ENCODE measurements at places on chromosomes 13 and 19. TPM values are rescaled to one million over a fixed set of nuclear protein-coding genes. Genes with fewer than 3 reads are reported as not detected.
A peak's percentile ranks its signal among the peaks of the same experiment; 100 is the strongest.

- DNase-seq, result peak; percentile 68
Observed at GRCh38 chr19:4115050-4115817, 8.7 kb downstream of the MAP2K2 start.

- no peak for DNase-seq
Observed at GRCh38 chr13:85500696-85501256, 298.4 kb downstream of the SLITRK6 start.

DNA sequence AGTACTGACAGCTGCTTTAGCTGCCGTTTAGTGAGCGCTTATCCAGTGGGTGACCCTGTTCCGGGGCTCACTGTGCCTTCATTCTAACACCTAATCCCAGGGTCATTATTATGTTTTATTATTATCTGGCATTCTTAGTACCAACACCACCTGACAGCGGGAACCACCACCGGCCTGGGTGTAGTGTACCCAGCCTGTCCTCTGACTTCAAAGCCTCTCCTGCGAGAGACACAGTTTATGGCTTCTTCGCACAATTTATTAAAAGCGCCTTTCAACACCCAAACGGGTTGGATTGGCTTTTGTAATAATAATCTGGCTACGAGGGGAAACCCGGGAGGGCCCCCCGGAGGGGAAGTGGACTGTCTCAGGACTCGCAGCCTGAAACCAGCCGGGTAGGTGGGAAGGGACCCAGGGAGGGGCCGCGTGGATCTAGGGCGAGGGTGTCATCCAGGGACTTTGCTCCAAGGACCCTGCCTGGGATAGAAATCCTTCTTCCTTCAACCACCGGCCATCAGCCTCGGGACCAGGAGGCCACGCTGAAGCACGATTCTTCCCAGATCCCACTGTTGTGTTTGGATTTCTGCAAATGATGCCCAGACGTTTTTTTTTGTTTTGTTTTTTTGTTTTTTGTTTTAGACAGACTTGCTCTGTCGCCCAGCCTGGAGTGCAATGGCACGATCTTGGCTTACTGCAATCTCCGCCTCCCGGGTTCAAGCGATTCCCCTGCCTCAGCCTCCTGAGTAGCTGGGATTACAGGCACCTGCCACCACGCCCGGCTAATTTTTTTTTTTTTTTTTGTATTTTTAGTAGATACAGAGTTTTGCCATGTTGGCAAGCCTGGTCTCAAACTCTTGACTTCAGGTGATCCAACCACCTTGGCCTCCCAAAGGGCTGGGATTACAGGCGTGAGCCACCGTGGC, 1.6 kb upstream of the ZBTB7A start:
- no peak for DNase-seq

DNA sequence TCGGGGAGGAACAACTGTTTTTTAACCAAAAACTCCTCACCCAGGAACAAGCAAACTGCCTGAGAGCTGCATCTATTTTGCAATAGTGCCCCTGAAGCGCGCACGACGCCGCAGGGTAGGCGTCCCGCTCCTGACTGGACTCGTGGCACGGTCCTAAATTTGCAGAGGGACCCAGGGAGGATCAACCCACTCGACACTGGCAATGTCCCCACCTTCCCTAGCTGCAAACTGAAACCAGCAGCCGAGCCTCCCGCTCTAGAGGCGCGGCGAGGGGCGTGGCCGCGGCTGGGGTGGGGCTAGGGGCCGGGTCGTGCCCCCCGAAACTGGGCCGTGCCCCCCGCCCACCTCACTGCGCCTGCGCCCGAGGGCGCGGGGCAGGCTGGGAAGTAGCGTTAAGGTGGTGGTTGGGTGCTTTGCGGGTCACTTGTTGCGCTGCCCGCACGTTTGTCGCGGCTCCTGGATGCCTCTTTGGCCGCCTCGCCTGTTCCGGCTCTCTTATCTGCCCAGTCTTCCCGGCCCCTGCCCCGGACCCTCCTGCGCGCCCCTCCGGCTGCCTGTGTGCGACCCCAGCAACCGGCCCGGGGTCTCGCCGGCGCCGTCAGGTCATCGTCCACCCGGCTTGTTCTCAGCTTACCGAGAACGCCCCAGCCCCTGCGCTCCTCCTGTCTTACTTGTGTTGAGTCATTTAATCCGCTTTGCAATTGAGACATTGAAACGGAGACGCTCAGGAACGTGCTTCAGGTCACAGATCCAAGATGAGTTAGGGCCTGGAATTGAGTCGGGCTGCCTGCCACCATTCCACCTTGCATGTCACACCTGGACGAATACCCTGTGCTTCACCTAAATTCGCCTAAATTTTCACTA, 37.9 kb upstream of the LSM14A start:
- DNase-seq, result peak; percentile 84

- DNase-seq, result no peak
Observed at GRCh38 chr19:51168564-51169282, 26.6 kb downstream of the SIGLEC7 start.

- no peak for DNase-seq
Observed at GRCh38 chr13:77497350-77497749, 38.2 kb upstream of the SCEL start.

DNA sequence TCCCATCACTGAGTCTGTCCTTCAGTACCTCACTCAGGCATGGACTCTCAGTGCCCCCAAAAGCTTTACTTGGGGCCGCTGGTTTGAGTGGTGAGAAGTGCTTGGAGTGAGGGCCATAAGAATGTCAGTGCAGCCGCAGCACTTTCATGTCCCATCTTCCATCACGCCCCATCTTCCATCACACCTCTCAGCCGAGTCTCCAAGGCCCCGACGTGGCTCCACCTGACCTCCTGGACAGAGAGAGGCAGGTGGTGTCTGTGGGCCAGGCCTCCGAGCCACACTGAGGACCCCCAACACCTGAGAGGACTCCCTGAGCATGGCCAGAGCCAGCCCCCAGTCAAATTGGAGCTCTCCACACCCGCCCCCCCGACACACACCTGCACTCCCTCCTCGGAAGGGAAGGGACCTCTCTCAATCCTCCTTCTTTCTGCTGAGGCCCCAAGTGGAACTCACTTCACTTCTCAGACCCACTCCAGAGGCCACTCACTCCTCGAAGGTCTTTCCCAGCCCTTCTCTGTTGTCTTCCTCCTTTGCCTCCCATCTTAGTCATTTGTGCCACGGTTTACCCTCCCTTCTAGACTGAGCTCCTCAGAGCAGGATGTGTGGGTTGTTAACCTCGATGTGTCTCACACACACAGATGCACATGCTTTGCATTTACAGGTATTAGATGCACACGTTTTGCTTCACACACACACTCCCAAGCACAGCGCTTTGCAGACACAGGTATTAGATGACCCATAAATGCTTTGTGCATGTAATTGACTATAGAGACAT, 65.7 kb upstream of the ATP12A start:
- DNase-seq, result no peak

IZUMO2 gene
- not detected for total RNA-seq
